ENCODE measurements at places on chromosomes 3 and 15. TPM values are rescaled to one million over a fixed set of nuclear protein-coding genes. Genes with fewer than 3 reads are reported as not detected.

Gene SLC51A
- total RNA-seq = 1.3 TPM

Gene LMAN1L
- total RNA-seq = not detected

Gene TSEN2
- 23.6 TPM for total RNA-seq

DNA sequence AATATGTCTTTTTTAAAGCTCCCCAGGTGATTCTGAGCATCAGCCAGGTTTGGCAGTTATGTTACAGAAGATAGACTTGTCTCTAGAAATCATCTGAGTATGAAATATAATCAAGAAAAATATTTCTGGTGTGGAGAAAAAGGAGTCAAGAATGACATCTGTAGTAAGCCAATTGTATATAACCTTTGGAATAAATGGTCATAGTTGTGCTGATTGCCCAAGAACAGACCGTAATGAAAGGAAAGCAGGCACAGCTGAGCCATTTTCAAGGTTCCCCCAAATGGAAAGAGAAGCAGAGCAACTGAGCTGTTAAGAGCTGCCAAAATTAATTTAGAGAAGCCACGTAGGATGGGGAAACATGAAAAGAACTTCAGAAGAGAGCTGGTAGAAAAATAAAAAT is 26.6 kb downstream of the GOLM2 start:
- no peak for DNase-seq

DNA sequence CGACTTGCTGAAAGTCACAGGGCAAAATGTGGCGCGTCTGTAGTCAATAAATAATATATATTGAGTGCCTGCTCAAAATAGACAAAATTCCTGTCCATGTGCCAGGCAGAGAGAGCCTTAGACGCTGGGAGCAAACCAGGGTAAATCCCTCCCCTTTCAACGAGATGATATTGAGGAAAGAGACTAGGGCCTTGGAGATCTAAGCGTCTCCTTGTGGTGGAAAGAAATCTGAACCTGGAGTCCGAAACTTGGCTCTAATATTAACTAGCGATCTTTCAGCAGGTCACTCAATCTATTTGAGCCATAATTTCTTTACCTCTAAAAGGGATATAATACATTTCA is 348 bp upstream of the DPP8 start:
- DNase-seq = no peak

DNA sequence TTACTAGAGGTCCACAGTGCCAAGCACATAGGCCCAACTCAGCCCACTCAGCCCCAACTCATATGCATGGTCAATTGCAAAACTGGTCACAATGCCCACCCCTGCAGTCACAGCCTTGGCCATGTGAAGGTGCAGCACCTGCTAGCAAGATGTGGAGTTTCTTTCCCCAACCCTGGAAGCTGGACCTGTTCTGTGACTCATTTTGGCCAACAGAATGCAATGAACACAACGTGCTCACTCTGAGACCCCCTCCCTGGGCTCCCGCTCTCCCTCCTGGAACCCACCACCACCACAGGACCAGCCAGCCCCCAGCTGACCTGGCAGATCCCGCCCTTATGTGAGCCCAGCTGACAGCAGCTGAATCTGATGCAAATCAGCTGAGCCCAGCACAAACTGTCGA is 34.4 kb downstream of the ALDH1L1 start:
- no peak for DNase-seq

Measured in lower lobe of right lung (tissue), 2 donors.